A549 treated with GW870086 at 1 μM for 4 hours (cell line): ENCODE measurements at places on chromosomes 1 and 21. TPM values are rescaled to one million over a fixed set of nuclear protein-coding genes. Genes with fewer than 3 reads are reported as not detected.

TCP10L gene
- 0.82 to 1.2 TPM (median 1.1 TPM) in 5 replicates for total RNA-seq

ENO1 gene
- total RNA-seq = 2,787 to 2,973 TPM (median 2,894 TPM) in 5 replicates

HPDL gene
- total RNA-seq = 3.2 to 4.5 TPM (median 4.0 TPM) in 5 replicates

LINGO4 gene
- total RNA-seq = not detected in 5 replicates

LCE1E gene
- 0.10 to 0.21 TPM in 2 of 5 replicates, not detected in the others for total RNA-seq

SLC9C2 gene
- total RNA-seq = not detected in 5 replicates

TRABD2B gene
- 1.1 to 2.1 TPM (median 1.7 TPM) in 5 replicates for total RNA-seq

EPHA8 gene
- total RNA-seq = 0.03 to 0.09 TPM (median 0.09 TPM) in 3 of 5 replicates, not detected in the others

SMPDL3B gene
- total RNA-seq = 1.3 to 2.3 TPM (median 1.5 TPM) in 5 replicates

TNFRSF9 gene
- 2.0 to 3.1 TPM (median 2.9 TPM) in 5 replicates for total RNA-seq

C1orf21 gene
- 8.2 to 11.0 TPM (median 10.3 TPM) in 5 replicates for total RNA-seq

DDAH1 gene
- 6.2 to 8.1 TPM (median 7.0 TPM) in 5 replicates for total RNA-seq

CD164L2 gene
- total RNA-seq = not detected in 5 replicates

S1PR1 gene
- 0.10 to 0.26 TPM (median 0.14 TPM) in 5 replicates for total RNA-seq

SYPL2 gene
- 0.07 to 0.11 TPM (median 0.10 TPM) in 5 replicates for total RNA-seq

RGS16 gene
- 0.23 to 0.30 TPM (median 0.29 TPM) in 5 replicates for total RNA-seq

SLC9A1 gene
- total RNA-seq = 16.1 to 19.6 TPM (median 17.4 TPM) in 5 replicates

CELA2B gene
- total RNA-seq = 0.22 TPM in 1 of 5 replicates, not detected in the others

SYT6 gene
- 0.25 to 0.89 TPM (median 0.46 TPM) in 5 replicates for total RNA-seq

LRRN2 gene
- total RNA-seq = 10.6 to 14.3 TPM (median 11.8 TPM) in 5 replicates

GBP1 gene
- 0.05 to 0.17 TPM (median 0.10 TPM) in 5 replicates for total RNA-seq

TXLNA gene
- 26.1 to 30.7 TPM (median 27.5 TPM) in 5 replicates for total RNA-seq

ANKRD65 gene
- 0.06 TPM in 1 of 5 replicates, not detected in the others for total RNA-seq

POLR3C gene
- total RNA-seq = 37.1 to 40.4 TPM (median 38.6 TPM) in 5 replicates

S100A5 gene
- total RNA-seq = 0.87 to 1.4 TPM (median 1.1 TPM) in 5 replicates

CRNN gene
- not detected in 5 replicates for total RNA-seq

TEDDM1 gene
- total RNA-seq = not detected in 5 replicates

TOMM20 gene
- 114 to 119 TPM (median 115 TPM) in 5 replicates for total RNA-seq

SLC44A5 gene
- total RNA-seq = 0.03 to 0.07 TPM (median 0.05 TPM) in 4 of 5 replicates, not detected in the other

OR6K3 gene
- not detected in 5 replicates for total RNA-seq

GPN2 gene
- 16.5 to 29.5 TPM (median 27.6 TPM) in 5 replicates for total RNA-seq

CYP4A11 gene
- total RNA-seq = not detected in 5 replicates

XPR1 gene
- 17.7 to 31.2 TPM (median 26.5 TPM) in 5 replicates for total RNA-seq

CENPF gene
- total RNA-seq = 66.6 to 80.0 TPM (median 70.1 TPM) in 5 replicates

GNG12 gene
- 49.1 to 75.6 TPM (median 66.8 TPM) in 5 replicates for total RNA-seq

FRRS1 gene
- total RNA-seq = 1.6 to 3.0 TPM (median 2.0 TPM) in 5 replicates

GBP5 gene
- total RNA-seq = 0.05 TPM in 1 of 5 replicates, not detected in the others

GJB5 gene
- 0.10 TPM in 1 of 5 replicates, not detected in the others for total RNA-seq

LAPTM5 gene
- total RNA-seq = 0.08 to 0.48 TPM (median 0.36 TPM) in 5 replicates

BRINP2 gene
- 0.10 to 0.54 TPM (median 0.15 TPM) in 5 replicates for total RNA-seq

CELA3B gene
- total RNA-seq = not detected in 5 replicates

CDCA8 gene
- total RNA-seq = 44.9 to 49.2 TPM (median 46.5 TPM) in 5 replicates

MFAP2 gene
- 0.41 to 0.92 TPM (median 0.60 TPM) in 5 replicates for total RNA-seq

EFNA3 gene
- 6.9 to 11.0 TPM (median 10.3 TPM) in 5 replicates for total RNA-seq

CAMSAP2 gene
- total RNA-seq = 14.0 to 21.3 TPM (median 20.5 TPM) in 5 replicates

AGL gene
- total RNA-seq = 2.5 to 3.9 TPM (median 3.6 TPM) in 5 replicates

KTI12 gene
- 17.8 to 23.1 TPM (median 18.3 TPM) in 5 replicates for total RNA-seq

PLA2G2D gene
- total RNA-seq = not detected in 5 replicates

ADAM15 gene
- total RNA-seq = 72.3 to 103 TPM (median 97.2 TPM) in 5 replicates

KCNC4 gene
- total RNA-seq = 2.1 to 4.7 TPM (median 4.3 TPM) in 5 replicates

INAVA gene
- 43.6 to 60.0 TPM (median 49.4 TPM) in 5 replicates for total RNA-seq

SPAG17 gene
- not detected in 5 replicates for total RNA-seq
